K562 (cell line): ENCODE measurements at places on chromosomes 7 and 10. TPM values are rescaled to one million over a fixed set of nuclear protein-coding genes. Genes with fewer than 3 reads are reported as not detected.

- DNase-seq, result peak; percentile 85
Observed at GRCh38 chr7:75866489-75867389, 12.1 kb upstream of the RHBDD2 start.

DNA sequence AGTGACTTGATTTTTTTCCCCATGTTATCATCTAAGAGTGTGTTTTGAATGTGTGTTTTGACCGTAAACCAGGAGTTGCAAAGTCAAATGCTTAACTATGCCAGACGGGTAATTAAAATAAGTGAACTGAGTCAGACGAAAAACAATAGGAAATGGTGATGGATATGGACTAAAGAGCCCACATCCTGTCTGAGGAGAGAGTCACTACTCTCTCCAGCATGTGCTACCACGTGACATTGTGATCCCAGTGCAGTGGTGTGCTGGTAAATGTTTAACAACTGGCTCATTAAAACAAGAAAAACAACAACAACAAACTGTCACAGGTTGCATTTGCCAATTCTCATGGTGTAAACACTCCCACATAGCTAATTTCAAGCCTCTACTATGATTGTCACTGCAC, 164.3 kb downstream of the SUGCT start:
- DNase-seq, result no peak

DNA sequence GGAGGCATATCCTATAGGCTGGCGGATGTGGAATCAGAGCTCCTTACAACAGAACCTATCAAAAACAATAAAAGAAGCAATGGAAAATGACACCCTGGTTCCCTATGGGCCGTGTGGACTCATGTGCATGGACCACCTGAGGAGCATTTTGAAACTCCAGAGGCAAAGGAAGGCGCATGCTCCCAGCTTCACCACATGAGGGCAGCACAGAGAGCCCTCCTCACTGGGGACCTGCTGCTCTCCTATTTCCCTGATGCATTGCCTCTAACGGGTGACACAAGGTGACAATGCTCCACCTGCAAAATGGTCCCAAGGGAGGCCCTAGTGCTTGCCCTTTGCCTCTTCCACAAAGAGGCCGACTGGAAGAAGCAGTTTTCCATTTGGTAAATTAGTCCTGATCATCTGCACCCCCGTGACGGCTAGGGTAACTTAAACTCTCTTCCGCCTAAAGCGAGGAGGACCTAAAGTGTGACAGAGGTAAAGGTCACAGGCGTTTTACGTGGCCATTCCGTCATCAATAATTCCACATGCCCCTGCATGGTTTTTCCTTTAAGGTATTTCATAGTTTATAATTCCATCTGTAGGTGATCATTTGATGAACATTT, 67.7 kb downstream of the GPAM start:
- peak; percentile 54 for DNase-seq

- DNase-seq, result no peak
Observed at GRCh38 chr7:133650069-133650468, 397.2 kb downstream of the EXOC4 start.

FZD8 gene
- 1.2 and 1.4 TPM in 2 replicates for total RNA-seq

PAX4 gene
- total RNA-seq, result not detected in 2 replicates
